Neural crest cell (in vitro differentiated cells): ENCODE measurements at places on chromosomes 3 and 15.

- DNase-seq: no peak
Observed at GRCh38 chr3:48451270-48451669, 4.7 kb downstream of the ATRIP start.

GRCh38 chr3:24161841-24162240 lies 216.8 kb downstream of the NR1D2 start:
- no peak for DNase-seq

GRCh38 chr3:116566478-116566960 lies 121.2 kb upstream of the LSAMP start:
- DNase-seq: no peak

- no peak for DNase-seq
Observed at GRCh38 chr3:93906245-93906644, 67.5 kb downstream of the PROS1 start.

DNA sequence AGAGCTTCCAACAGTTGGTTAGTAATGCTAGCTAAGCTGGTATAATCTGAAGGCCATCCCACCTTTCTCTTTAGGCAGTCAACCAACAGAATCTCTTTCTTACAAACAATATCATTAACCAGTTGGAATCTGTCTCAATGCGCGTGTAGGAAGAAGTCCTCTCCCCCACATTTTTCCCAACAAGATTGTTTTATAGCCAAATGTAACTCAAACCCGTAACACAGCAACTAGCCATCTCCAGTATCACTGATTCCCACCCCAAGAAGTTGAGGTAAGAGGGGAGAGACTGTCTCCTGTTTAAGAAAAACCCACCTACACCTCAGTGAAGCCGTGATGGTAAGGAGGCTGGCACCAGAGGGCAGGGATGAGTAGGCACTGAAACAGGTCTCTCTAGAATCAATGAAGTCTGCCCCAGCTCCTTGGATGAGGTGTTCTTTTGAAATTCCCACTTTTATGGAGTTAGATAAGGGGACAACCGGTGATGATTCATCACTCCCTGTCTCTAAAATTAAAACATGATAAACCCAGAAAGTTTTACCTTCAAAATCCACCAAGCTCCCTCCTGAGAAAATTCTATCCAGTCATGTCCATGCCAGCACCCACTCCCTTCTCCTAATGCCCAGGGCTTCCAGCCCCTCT lies 30.9 kb downstream of the CDC25A start:
- no peak for DNase-seq

DNA sequence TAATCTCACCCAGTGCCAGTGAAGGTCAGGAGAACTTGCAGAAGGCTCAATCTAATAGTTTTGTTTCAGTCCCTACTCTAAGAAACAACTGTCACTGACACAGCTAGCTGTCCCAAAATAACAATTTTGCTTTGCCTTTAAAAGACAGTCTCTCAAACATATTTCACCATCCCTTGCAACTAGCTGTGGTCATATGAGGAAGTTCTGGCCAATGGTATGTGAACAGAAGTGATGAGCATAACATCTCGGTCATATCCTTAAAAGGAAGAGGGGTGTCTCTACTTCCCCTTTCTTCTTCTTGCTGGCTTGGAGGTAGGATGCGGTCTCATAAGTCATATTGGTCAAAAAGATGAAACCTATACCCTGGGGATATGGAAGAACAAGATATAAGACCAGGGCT lies 198.1 kb downstream of the NEK10 start:
- no peak for DNase-seq

DNA sequence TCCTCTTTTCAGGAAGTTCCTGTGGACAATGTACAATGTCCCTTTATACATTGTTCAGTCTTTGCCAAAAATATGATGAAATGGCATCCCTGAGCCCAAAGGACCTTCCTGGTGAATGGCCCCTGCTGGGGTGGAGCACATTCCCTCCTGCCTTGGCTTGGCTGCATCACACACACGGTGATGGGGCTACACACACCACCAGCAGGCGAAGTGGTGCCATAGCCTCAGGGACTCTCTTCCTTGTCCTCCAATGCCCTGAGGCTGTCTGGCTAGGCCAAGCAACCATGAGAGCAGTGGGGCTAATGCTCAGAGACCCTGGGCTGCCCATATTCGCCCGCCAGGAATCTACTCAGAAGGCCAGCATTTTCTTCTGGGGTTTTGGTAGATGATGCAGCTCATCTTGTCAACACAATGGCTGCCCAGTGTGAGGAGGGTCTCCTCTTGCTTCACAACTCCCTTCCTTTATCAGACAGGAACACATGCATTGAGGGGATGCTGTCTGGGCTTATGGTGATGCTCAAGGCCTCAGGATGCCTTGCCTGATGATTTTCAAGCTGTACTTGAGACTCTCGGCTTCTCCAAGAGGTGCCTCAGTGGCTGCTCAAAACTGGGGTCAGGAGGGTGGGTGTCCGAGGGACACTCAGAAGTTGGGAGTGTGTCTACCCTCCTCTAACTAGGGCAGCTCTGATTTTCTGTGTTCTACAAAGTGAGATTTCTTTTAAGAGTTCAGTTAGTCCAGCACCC lies 40.9 kb upstream of the EPHB1 start:
- no peak for DNase-seq
